Suprapubic skin (tissue), 4 donors: ENCODE measurements at places on chromosomes 12 and 14.

DNA sequence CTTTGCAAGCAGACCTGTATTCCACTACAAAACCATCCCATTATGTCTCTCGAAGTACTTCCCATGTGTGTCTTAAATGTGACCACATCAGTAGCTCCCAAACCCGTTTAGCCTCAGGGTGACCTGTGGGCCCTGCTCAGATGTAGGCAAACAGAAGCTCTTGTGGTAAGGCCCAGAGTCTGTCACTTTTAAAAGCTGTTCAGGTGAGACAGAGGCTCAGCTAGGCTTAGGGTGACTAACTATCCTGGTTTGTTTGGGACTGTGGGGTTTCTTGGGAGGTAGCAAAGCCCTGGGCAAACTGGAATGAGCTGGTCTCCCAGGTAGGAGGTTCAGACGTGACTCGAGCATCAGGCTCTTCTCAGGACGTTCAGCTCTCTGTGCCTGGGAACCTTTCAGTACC is 64.5 kb upstream of the VASH1 start:
- peaks cover 2% of the 10 kb centered on the region for H3K4me1 ChIP-seq
- no peak for DNase-seq
- H3K27me3 ChIP-seq, result no peaks in the 10 kb centered on the region

DNA sequence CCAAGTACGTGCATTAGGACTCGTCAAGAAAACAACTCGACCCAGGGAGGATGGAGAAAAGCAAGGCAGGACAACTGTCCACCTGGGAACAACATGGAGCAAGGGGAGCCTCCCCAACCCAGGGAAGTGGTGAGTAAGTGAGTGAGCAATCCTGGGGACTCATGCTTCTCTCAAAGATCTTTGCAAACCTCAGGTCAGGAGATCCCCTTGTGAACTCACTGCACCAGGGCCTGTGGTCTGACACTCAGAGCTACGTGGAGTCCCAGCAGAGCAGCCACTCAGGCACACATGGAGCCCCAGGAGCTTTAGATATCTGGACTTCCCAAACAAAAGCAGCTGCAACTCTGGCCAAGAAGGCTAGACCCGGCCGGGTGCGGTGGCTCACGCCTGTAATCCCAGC is 12.2 kb upstream of the OR5AU1 start:
- no peaks in the 10 kb centered on the region for H3K4me1 ChIP-seq
- no peak for DNase-seq
- no peaks in the 10 kb centered on the region for H3K27me3 ChIP-seq
- no peaks in the 10 kb centered on the region for H3K36me3 ChIP-seq
- H3K4me3 ChIP-seq, result no peak overlapping the region

DNA sequence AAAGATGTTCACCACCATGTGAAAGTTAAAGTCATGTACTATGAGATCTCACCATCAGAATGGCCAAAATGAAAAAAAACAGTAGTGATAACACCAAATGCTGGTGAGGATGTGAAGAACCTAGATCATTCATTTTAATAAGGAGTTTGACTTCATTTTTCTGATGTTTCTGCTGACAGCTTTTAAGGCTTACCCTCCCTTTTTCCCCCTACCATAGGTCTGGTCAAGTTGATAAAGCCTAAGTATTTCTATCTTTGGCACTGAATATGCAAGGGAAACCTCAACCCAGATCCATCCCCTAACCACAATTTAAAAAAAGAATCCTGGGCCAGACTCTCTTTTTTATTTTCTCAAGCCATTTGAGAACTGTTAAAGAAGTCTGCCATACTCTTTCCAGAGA is 689.6 kb upstream of the FOXG1 start:
- H3K27me3 ChIP-seq, result no peaks in the 10 kb centered on the region
- no peaks in the 10 kb centered on the region for H3K36me3 ChIP-seq
- H3K4me3 ChIP-seq, result no peak overlapping the region
- no peak overlapping the region for H3K27ac ChIP-seq
- no peaks in the 10 kb centered on the region for H3K4me1 ChIP-seq

DNA sequence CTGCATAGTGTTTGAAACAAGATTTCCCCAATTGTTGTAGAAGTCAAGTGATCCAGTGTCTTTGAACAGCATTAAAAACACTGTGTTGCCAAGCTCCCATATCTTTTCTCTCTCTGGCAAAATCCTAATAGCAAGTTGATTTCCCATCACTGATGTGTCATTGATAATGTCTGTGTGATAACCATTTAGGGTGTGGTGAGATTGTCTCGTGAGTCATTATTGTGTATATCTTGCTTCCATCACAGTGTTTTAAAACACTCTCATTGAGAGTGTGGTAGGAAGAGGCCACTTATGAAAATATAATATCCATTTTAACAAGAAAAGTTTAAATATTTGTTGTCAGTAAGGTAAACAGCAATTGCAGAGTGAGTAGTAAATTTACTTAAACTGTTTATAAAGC is 74.7 kb downstream of the PRORP start:
- no peaks in the 10 kb centered on the region for H3K36me3 ChIP-seq

DNA sequence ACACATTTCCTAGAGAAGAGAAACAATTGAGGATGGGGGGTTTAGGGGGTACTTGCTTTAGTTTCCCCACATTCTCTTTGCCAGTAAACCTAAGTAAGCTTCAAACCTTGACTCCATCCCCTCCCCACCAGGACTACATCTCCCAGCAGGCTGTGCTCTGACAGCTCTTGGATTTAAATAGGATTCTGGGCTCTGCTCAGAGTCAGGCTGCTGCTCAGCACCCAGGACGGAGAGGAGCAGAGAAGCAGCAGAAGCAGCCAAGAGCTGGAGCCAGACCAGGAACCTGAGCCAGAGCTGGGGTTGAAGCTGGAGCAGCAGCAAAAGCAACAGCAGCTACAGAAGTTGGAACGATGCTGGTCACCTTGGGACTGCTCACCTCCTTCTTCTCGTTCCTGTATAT is 20.6 kb downstream of the RDH12 start:
- no peaks in the 10 kb centered on the region for H3K36me3 ChIP-seq
- H3K27me3 ChIP-seq, result no peaks in the 10 kb centered on the region
- no peak for DNase-seq
- peaks cover 20% of the 10 kb centered on the region for H3K4me1 ChIP-seq
- H3K27ac ChIP-seq, result no peak overlapping the region

DNA sequence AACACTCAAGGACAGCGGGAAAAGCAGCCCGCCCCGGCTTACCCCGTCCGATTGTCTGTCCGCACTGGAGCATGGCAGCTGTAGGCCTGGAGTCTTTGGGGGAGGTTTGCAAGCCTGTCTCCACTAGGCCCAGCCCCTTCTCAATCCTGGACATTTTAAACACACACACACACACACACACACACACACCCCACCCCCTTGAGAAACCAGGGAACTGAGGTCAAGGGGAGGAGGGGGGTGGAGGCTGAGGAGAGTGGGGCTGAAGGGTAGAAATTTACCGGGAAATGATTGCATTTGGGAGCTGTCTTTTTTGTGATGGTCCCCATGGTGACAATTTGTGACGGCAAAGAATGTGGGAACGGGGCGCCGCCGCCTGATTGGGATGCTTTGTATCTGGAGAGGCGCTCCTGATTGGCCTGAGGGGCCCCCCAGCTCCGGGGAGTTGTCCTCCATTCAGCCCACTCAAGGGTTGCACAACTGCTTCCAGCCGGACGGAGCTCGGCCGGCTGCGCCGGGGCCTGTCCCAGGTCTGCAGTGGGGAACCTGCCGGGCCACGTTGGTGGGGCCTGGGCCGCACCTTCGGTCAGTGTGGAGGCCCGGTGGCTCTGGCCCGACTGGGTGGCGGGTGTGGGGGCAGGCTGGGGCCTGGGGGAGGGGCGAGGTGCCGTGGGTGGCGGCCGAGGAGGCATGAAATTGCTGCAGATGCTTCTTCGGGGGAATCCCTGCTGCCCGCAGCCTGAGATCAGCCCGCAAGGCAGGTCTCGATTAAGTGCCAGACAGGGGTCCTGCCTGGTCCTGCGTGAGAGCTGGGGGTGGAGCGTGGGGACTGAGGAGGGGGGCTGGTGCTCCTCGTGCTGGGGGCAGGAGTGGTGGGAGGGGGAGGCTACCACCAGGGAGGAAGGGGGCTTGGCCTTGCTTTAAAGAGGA is at the start of gene FAM181A:
Gene FAM181A, plus strand, starts transcription at position 472 of the 927 bp plus-strand sequence. CDS start 942 bp downstream, outside the sequence.
- no peak within 1 kb of the TSS for H3K4me3 ChIP-seq
- DNase-seq, result no peak
- H3K36me3 ChIP-seq, result no peaks in the 10 kb centered on the region
- no peak within 1 kb of the TSS for H3K27ac ChIP-seq

GRCh38 chr14:58072288-58073071 is 79.5 kb downstream of the ARMH4 start:
- no peak overlapping the region for H3K27ac ChIP-seq
- H3K27me3 ChIP-seq, result no peaks in the 10 kb centered on the region
- peak overlapping the region; percentile 18 for H3K4me3 ChIP-seq
- no peak for DNase-seq
- H3K36me3 ChIP-seq, result no peaks in the 10 kb centered on the region
- no peaks in the 10 kb centered on the region for H3K4me1 ChIP-seq

DNA sequence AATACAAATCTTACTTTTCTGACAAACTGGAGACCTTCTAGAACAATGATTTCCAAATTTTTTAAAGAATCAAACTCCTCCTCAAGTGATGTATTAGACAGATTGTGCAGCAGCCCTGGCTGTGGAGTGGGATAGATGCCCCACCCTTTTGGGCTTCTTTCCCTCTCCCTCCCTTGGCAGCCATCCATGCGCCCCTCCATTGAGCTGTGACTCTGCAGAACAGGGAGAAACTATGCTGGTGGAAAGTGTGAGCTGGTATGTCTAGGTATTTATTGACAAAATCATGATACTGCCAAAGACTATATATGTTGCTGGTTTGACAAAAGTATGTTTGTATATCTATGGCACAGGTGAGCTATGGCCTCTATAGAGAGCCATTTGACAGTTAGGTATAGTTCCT is 138.5 kb downstream of the KTN1 start:
- no peaks in the 10 kb centered on the region for H3K27me3 ChIP-seq
- H3K4me1 ChIP-seq, result peaks cover 6% of the 10 kb centered on the region
- no peak for DNase-seq
- no peak overlapping the region for H3K4me3 ChIP-seq

DNA sequence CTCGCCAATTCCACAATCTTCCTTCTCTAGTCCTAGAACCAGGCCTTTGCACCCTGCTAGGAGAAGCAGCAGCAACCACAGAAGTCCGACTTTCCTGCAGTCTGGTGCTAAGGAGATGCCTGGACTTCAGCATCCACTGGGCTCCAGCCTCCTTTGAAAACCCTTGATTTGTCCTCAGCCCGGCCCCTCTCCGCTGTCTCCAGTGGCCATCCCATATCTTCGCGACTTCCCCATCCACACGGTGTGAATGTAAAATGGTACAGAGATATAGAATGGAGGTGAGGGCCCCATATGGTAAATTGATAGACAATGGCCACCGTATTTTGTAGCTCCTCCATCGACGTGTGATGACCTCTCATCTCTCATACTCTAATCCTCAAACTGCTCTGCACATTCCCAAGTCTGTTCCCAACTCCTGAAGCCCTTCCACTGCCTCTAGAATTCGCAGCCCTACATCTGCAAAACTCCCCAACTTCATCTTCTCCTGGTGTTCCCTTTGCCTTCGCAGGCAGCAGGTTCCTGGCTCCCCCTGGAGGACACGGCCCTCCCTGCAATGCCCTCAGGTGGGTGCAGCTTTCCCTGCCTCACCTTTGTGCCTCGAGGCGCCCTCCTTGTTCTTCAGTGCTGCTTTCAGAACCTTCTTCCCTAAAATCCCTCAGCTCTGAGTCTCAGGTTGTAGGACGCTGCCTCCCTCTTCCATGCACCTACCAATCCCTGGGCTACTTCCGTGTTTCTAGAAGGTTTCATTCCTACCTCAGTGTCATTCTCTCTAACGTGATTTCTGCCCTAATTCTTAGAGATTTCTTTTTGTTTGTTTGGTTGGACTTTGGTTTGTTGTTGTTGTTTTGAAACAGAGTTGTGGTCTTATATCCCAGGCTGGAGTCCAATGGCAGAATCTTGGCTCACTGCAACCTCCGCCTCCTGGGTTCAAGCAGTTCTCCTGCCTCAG is 36.7 kb downstream of the TMBIM6 start:
- no peak overlapping the region for H3K27ac ChIP-seq
- no peak for DNase-seq
- no peak overlapping the region for H3K4me3 ChIP-seq
- no peaks in the 10 kb centered on the region for H3K36me3 ChIP-seq
- H3K27me3 ChIP-seq, result no peaks in the 10 kb centered on the region

DNA sequence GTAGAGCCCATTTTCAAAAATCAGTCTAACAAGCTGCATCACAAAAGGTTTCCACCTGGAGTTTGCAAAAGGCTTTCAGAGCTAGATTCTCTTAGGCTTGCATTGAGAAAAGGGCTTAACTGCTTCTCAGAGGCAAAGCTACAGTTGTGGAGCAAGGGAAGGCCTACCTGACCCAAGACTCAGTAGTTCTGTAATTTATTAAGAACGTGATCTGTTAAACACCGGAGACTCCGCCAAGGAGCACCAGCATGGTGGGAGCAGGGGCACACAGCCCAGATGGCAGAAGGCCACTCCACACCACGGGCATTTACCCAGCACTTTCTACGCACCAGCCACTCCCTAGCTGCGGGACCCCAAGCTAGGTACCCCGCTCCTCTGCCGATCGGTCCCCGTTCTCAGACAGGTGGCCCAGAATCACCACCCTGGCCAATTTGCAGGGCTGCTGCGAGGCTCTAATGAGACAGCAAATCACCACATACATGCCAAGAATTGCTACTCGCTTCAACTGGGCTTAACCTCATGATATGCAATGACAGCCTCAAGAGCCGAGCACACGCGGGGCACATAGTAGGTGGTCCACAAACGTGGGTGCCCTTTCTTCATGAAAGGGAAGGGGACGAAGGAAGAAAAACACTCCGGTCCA is 1.5 kb downstream of the ITPK1 start:
- H3K36me3 ChIP-seq, result no peaks in the 10 kb centered on the region
- no peak overlapping the region for H3K27ac ChIP-seq
- DNase-seq, result no peak
- H3K27me3 ChIP-seq, result no peaks in the 10 kb centered on the region
- H3K4me3 ChIP-seq, result peak overlapping the region; percentile 85
- H3K4me1 ChIP-seq, result peaks cover 31% of the 10 kb centered on the region

- H3K27me3 ChIP-seq, result no peaks in the 10 kb centered on the region
- no peaks in the 10 kb centered on the region for H3K36me3 ChIP-seq
- no peak for DNase-seq
- H3K4me3 ChIP-seq, result no peak overlapping the region
These were observed 246.7 kb downstream of the PAWR start for GRCh38 chr12:79444089-79444488.

- peaks cover 10% of the 10 kb centered on the region for H3K36me3 ChIP-seq
- no peak overlapping the region for H3K27ac ChIP-seq
- no peaks in the 10 kb centered on the region for H3K27me3 ChIP-seq
- H3K4me3 ChIP-seq, result no peak overlapping the region
These were observed 88.4 kb downstream of the POLR3B start for GRCh38 chr12:106445959-106446358.

GRCh38 chr14:94770251-94770749 is 387 bp upstream of the GSC start:
- no peak for DNase-seq
- peaks cover 29% of the 10 kb centered on the region for H3K4me1 ChIP-seq
- H3K27me3 ChIP-seq, result peaks cover 97% of the 10 kb centered on the region
- no peak overlapping the region for H3K27ac ChIP-seq

GRCh38 chr12:43105426-43105981 is 446.5 kb downstream of the ADAMTS20 start:
- H3K36me3 ChIP-seq, result no peaks in the 10 kb centered on the region
- DNase-seq, result no peak
- H3K27me3 ChIP-seq, result no peaks in the 10 kb centered on the region
- H3K27ac ChIP-seq, result no peak overlapping the region
- H3K4me3 ChIP-seq, result no peak overlapping the region
